ENCODE measurements at places on chromosomes 3 and 15.
A peak's percentile ranks its signal among the peaks of the same experiment; 100 is the strongest.

DNA sequence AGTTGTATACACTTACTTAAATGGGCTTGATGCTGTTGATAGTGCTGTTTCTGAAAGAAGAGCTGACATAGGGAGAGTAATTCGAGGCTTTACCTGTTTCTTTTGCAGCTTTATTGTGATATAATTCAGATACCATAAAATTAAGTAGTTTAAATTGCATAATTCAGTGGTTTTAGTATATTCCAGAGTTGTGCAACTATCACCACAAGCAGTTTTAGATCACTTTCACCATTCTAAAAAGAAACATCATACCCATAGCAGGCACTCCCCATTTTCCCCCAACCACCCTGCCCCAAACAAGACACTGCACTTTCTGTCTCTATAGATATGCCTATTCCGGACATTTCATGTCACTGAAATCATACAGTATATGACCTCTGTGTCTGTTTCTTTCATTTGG lies 98.5 kb downstream of the MTHFS start:
- no peak for DNase-seq

DNA sequence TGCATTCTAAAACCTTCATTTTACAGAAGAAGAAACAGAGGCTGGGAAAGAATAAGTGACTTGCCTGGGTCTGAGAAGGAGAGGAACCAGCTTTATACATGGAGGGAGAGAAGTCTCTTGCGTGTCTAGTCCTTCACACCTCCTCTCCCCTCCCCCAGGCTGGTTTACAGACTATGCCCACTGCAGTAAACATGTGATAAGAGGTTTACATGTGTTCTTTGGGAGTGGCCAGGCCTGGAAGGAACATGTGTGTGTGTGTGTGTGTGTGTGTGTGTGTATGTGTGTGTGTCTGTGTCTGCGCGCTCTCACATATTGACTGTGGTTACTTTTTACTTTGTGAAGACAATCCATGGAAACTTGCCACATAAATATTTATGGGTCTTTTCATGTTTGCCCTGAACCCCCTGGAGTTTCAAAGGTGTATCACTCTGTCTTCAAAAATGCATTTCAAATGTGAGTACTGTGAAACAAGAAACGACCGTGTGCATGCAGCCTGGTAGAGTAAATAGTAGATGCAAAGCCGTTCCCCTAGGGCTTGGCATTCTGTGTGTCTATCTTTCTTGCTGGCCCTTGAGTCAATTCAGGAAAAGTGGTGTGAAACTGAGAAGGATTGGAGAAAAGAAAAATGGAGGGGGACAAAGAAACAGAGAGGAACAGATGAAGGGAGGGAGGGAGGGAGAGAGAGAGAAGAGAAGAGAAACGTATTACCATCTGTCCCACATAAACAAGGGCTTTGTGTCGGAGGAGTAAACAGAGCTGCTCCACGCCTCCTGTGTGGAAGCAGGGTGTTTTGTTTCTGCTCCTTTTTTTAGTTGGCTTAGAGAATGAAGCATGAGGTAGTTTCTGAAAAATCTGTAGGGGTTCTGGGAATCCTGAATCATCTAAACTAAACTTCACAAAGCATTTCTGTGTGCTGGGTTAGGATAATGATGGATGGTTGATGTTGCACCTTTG lies 51.7 kb downstream of the CLDN11 start:
- DNase-seq: no peak

DNA sequence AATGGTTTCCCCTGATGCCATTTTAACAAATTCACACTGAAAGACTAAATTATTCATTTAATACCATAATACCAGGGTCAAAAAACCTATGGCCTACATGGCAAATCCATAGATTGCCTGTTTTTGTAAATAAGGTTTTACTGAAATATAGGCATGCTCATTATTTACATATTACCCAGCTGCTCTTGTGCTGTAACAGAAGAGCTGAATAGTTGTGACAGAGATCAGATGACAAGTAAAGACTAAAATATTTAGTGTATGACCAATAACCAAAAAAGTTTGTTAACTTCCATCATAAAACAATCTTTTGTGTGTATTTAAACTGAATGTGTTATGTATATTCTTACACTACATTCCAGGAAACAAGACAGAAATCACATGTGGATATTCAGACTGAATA lies 60.2 kb downstream of the DENND4A start:
- DNase-seq: no peak

- DNase-seq: no peak
Measured at GRCh38 chr3:123755085-123755484, 129.0 kb downstream of the MYLK start.

GRCh38 chr3:23612296-23612891 lies 193.4 kb upstream of the UBE2E1 start:
- DNase-seq: peak; percentile 73

GRCh38 chr3:185371306-185372074 lies 8.6 kb downstream of the MAP3K13 start:
- DNase-seq: no peak

DNA sequence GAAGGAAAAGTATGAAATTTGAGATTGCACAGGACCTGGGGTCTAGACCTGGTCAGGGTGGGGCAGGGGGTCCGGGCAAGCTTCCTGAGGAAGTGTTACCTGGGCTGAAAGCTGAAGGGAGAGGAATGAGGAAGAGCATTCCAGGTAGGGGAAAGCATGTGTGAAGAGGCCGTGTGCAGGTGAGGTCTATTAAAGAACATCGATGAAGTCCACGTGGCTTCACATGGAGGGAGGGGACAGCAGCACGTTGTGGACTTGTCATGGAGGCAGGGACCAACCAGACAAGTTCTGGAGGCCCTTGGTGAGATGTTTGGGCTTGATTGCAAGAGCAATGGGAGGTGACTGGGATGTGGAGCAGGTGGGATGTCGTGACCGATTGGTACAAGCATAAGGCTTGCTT lies 47.1 kb downstream of the IDH2 start:
- no peak for DNase-seq

GRCh38 chr3:79052054-79052681 lies 715.6 kb downstream of the ROBO1 start:
- DNase-seq: peak; percentile 12

DNA sequence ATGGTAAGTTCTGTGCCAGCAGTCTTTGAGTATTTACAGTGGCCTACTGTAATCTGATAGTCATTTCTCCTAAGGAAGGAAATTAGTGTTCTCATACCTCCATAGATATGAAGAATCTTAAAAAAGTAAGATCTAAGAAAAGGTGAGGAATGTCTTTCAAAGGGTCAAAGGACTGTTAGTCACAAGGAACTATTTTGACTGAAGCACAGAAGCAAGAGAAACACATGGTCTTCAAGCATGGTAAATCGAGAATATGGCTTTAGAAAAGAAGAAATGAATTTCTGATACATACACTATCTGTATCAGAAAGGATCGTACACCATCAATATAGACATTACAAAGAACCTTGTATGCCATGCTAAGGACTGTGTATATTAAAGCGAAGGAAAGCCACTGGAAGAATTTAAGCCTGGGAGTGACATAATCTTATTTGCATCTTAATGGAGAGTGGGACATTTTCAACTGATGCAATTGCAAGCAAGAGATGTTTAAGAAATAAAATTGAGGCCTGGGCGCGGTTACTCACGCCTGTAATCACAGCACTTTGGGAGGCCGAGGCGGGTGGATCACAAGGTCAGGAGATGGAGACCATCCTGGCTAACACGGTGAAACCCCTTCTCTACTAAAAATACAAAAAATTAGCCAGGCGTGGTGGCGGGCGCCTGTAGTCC lies 5.5 kb upstream of the ACAP2 start:
- no peak for DNase-seq

DNA sequence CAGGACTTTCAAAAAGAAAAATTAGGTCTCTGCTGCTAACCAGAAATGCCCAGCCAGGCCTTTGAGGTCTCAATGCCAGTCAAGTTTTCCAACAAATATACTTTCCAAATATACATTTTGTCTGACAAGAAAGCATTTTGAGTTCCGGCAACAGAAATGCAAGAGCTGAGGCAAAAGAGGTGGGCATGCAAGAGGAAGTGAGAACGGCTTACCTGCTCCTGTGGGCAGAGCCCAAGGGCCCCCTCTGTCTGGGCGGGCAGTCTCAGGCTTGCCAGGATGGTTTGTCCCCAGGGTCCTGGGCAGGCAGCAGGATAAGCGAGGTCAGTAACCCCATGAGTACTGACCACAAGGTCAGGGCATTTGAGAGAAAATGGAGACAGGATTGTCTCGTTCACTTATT lies 136.1 kb upstream of the TOPAZ1 start:
- DNase-seq: no peak

DNA sequence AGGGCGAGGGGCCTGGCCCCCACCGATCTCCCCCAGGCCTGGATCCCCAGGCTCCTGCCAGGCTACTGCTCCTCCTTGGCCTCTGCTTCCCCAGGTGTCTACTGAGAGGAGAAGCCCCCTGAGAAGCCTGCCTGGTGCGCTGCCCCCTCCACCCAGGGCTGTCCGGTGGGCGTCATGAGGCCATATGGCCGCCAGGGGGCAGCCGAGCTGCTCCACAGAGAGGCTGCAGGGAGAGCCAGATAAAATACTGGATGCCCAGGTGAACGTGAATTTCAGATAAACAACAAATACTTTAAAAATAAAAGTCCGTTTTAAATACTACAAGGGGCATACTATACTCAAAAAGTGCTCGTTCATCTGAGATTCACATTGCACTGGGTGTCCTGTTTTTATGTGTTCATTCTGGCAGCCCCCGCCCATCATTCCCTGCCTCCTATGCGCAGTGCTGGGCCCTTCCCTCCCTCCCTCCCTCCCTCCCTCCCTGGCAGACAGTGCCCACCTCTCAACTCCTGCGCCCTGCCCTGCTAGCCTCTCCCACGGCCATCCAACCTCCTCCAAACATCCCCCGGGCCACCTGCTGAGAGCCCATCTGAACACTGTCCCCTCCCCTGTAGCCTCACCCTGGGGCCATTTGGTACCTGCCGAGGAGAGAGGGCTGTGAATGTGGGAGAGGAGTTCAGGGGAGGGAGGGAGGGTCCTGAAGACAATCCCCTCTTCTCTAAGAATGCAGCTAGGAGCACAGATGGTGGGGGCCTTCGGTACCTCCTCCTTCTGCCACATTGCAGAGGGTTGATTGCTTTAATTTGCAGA lies 29.6 kb downstream of the PSTPIP1 start:
- DNase-seq: peak; percentile 66

DNA sequence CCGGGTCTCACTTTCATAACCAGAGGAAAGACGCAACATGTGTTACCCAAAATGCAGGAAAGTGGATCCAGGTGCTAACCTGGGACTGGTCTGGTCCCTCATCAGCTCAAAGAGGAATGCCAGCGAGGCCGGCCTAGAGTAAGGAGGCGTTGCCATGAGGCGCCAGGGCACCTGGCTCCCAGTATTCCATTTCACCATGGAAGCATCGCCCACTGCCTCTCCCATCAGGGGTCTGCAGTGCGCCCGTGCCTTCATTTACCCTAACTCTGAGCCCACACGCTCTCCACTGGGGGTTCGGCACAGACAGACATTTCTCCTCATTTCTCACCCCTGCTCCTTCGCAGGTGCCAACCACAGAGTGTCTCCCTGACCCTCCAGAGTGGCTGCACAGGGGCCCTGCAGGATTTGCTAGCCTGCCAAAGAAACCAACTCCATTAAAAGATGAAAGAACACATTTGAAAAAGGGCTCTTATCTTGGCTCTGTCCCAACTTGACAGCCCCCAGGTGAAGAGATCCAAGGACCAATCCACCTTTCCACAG lies 61.5 kb downstream of the ABTB1 start:
- DNase-seq: no peak

DNA sequence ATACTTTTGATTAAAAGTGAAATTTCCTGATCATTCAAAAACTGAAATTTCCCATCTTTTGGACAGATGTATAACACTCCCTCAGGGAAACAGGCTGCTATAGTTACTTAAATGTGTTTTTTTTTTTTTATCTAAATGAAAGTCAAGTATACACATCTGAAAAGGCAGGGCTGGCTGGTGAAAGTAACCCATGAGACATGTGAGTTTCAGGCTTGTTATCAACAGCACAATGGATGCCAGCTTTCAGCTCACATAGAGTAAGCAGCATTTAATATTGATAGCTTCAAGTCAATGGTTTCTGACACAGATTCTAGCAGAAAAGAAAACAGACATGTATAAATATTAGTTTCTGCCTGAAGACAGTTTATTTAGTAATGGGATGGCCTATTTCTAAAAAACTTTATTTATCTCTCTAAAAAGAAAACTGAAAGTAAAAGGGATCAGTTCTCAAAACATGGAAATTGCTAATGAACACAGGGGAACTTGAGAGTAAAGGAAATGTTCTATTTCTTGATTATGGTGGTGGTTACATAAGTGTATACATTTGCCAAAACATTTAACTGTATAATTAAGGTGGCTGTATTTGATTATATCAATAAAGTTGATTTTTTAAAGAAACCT lies 89.7 kb upstream of the CMC1 start:
- DNase-seq: no peak

- peak; percentile 81 for DNase-seq
Measured at GRCh38 chr3:149273096-149273751, 51.6 kb upstream of the CP start.

DNA sequence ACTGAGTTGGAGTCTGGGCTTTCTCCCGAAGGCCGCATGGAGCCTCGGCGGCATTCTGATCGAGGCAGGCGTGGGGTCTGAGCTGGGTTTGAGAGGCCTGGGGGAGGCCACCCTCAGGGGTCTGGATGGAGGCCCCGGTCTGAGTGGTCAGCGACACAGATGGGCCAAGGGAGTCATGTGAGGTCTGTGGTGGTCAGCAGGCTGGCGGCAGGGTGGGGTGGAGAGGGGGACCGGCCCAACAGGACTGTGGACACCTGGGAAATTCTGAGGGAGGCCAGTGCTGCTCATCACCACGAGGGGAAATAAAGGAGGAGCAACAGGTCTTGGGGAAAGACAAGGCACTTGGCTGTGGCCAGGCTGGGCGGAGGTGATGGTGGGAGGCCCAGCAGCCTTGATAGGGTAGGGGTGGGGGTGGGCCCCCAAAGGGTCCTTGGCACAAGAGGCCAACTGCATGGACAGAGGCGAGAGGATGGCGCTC lies 16.2 kb downstream of the CTSH start:
- no peak for DNase-seq

- DNase-seq: no peak
Measured at GRCh38 chr3:171168551-171168950, 142.0 kb upstream of the SLC2A2 start.

GRCh38 chr3:85387913-85388505 lies 429.2 kb downstream of the CADM2 start:
- DNase-seq: peak; percentile 25

- DNase-seq: no peak
Measured at GRCh38 chr15:80777826-80778620, 1.1 kb upstream of the CEMIP start.

DNA sequence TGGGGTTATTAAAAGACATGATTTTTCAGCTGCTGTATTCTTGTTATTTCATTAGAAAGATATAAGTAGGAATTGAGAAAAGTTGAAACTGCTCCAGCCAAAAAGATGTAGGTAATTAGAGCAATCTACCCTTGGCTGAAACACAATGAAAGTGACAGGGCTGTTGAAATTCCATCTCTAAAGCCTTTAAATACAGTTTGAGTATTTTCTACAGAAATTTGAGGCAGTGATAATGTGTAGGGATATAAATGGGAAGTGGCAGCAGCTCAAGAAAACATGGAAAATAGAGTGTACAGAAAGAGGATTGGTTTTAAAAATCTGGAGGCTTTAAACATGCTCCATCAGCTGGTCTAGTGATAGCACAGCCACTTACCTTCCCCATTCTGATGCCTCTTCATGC lies 22.8 kb upstream of the UNC13C start:
- no peak for DNase-seq

GRCh38 chr3:60752809-60753208 lies 498.4 kb downstream of the FHIT start:
- no peak for DNase-seq

- no peak for DNase-seq
Measured at GRCh38 chr3:107632576-107632975, 109.8 kb downstream of the BBX start.
